Right lobe of liver (tissue), 6 donors: ENCODE measurements at places on chromosomes 1 and 21. TPM values are rescaled to one million over a fixed set of nuclear protein-coding genes. Genes with fewer than 3 reads are reported as not detected.

DNA sequence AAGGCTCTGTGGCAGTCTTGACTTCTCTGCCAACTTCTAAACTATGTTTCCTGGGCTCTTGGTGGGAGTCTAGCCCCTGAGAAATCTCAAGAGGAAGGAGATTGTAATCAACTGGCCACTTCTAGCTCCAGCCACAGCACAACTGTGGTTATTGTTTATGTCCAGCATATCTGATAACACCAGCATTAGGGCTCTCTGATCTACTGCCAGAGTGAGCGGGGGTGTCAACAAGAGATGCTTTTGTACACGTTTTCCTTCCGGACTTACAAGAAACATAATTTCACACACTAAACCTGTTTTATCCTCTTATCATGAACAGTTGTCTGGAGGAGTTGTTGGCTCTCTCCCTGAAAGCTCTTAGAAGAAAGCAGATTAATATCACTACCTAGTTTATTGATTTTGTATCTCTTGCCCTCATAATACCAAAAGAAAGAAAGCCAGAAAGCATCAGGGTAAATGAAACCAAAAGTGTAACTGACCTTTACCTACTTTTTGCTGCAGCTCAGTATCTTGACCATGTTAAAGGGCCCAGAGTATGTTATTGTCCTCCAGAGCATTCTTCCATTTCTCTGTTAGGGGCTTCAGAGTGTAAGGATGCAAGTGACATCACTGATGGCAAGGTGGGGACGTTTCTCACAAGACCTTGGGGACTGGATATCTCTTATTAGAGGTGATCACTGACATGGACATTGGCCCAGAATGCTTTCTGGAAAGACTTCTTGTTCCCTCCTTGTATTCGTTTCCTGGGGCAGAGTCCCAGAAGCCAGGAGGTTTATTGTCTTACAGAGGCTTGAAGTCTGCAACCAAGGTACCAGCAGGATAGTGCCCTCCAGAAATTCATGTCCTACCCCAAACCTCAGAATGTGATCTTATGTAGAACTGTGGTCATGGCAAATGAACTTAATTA lies 9.6 kb upstream of the SH2D1B start:
- no peaks in the 10 kb centered on the region for H3K36me3 ChIP-seq
- no peak for DNase-seq
- no peaks in the 10 kb centered on the region for H3K27me3 ChIP-seq
- no peaks in the 10 kb centered on the region for H3K4me1 ChIP-seq

- H3K4me1 ChIP-seq, result no peaks in the 10 kb centered on the region
- DNase-seq, result no peak
- no peak overlapping the region for H3K4me3 ChIP-seq
- no peak overlapping the region for H3K27ac ChIP-seq
Observed at GRCh38 chr1:197806718-197807117, 31.4 kb upstream of the DENND1B start.

DNA sequence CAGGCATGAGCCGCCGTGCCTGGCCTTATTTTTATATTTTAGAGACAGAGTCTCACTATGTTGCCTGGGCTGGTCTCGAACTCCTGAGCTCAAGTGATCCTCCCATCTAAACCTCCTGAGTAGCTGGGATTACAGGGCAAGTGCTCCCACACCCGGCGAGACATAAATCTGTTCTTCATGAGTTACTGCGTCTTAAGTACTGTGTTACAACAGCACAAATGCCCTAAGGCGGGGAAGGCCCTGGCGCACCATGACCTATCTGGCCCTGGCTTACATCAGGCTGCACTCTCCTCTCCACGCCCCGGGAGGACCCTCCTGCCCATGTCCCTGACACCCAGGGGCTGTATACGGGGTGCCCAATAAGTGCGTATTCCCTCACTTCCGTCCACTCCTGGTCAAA lies 4.3 kb downstream of the GPR153 start:
- H3K27me3 ChIP-seq, result no peaks in the 10 kb centered on the region
- no peaks in the 10 kb centered on the region for H3K36me3 ChIP-seq
- H3K4me3 ChIP-seq, result no peak overlapping the region
- peaks cover 12% of the 10 kb centered on the region for H3K4me1 ChIP-seq

GRCh38 chr1:73366734-73367413 lies 831.1 kb downstream of the LRRIQ3 start:
- no peaks in the 10 kb centered on the region for H3K4me1 ChIP-seq
- no peak overlapping the region for H3K4me3 ChIP-seq
- no peaks in the 10 kb centered on the region for H3K27me3 ChIP-seq
- no peak overlapping the region for H3K27ac ChIP-seq

GRCh38 chr1:207427832-207428585 lies 26.1 kb upstream of the CR2 start:
- H3K4me3 ChIP-seq, result no peak overlapping the region
- no peak for DNase-seq
- no peak overlapping the region for H3K27ac ChIP-seq
- H3K4me1 ChIP-seq, result no peaks in the 10 kb centered on the region

The MTARC2 gene
- 101 TPM for total RNA-seq

The KRTAP11-1 gene
- not detected for total RNA-seq

The PLD5 gene
- total RNA-seq, result not detected

The HLX gene
- total RNA-seq, result 10.3 TPM

DNA sequence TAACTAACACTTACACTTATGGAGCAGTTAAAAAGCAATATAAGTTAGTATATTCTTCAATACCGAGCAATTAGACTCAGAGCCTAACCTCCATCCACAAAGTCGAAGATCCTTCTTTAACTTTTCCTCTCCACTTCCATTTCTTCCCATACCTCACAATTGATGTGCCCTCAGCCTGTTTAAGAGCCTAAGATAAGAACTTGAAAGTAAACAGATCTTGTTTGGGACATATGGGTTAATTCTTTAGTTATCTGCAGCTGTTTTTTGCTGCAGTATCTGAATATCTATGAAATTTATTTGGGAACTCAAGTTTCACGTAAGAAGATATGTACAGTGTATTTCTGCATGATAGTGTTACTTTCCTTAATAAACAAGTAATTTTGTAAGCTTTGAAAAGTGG lies 51.5 kb downstream of the MIGA1 start:
- H3K27me3 ChIP-seq, result no peaks in the 10 kb centered on the region
- H3K4me1 ChIP-seq, result peaks cover 9% of the 10 kb centered on the region
- no peak overlapping the region for H3K27ac ChIP-seq
- peaks cover 4% of the 10 kb centered on the region for H3K36me3 ChIP-seq

DNA sequence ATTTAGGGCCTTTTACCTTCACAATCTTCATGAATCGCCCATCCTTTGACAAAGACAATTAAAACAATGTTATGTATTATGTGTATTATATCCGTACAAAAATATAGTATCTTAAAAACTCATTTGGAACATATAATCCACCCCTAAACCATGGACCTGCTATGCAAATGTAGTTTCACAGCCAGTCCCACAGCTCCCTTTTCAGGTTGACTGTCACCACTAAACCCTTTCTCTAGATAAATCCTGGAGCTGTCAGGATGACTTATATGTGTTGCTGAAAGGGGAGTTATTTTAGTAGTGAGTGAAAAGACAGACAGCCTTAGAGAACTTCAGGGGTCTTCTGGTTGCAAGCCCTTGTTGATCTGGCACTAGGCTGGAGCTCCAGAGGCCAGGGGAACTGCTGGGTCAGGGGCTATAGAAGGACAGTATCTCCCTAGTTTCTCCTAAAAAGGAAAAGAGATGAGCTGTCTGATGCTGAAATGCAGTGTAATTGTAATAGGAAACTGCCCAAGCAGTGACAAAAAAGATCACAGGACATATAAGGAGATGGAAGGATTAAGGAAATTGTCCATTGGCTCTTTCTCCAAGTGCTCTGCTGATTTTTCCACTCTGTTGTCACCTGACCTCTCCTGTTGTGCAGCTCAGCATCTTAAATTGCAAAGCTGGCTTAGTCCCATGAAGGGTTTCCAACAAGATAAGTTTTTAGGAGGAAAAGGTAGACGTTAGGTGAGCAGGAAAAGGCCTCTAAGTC lies 127.7 kb downstream of the S1PR1 start:
- no peak overlapping the region for H3K4me3 ChIP-seq
- H3K36me3 ChIP-seq, result no peaks in the 10 kb centered on the region
- H3K27me3 ChIP-seq, result no peaks in the 10 kb centered on the region
- no peaks in the 10 kb centered on the region for H3K4me1 ChIP-seq
- no peak overlapping the region for H3K27ac ChIP-seq

DNA sequence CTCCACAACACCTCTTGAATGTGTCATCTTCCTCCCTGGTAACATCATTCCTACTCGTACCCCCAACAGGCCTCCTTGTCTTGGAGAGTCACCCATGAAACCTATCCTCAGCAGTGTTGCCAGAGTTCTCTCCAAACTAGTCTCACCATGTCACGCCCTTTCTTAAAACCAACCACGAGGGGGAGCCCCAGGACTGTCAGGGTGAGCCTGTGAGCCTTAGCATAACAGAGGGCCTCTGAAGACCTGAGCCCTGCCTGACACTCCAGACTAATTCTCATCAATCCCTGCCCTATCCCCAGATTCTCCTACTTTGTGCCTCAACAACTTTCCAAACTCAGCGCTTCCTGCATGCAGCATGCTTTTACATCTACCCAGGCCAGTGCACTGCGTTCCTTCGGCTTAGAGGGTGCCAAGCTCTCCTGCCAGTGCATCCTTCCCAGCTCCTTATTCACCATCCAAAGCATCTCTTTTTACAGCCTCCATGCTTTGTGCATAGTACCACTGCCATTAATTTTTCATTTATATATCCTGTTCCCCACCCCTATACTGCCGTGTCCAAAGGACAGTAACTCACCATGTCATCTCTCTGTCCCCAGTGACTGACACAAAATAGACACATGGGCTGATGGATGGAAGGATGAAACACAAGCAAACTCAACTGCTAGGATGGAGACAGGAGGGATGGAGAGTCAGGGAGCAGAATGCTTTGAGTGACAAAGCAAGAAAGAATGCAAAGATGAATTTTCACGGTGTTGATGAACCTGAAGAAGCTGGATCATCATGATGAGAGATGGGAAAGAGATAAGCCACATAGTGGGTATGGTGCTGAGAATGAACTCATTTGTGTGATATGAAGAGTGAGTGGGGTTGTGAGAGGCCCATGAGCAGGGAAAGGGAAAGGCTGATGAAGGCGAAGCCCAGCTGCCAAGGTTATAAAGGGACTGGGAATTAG lies 34.0 kb downstream of the ZNF697 start:
- H3K36me3 ChIP-seq, result no peaks in the 10 kb centered on the region
- no peak overlapping the region for H3K27ac ChIP-seq
- no peaks in the 10 kb centered on the region for H3K4me1 ChIP-seq
- H3K4me3 ChIP-seq, result no peak overlapping the region
- H3K27me3 ChIP-seq, result no peaks in the 10 kb centered on the region

GRCh38 chr1:26404641-26405040 lies 6.0 kb upstream of the LIN28A start:
- no peak for DNase-seq
- H3K36me3 ChIP-seq, result no peaks in the 10 kb centered on the region
- no peak overlapping the region for H3K4me3 ChIP-seq
- H3K27ac ChIP-seq, result no peak overlapping the region

- H3K4me1 ChIP-seq, result peaks cover 31% of the 10 kb centered on the region
- H3K27ac ChIP-seq, result peak overlapping the region; percentile 98
- no peaks in the 10 kb centered on the region for H3K36me3 ChIP-seq
- no peaks in the 10 kb centered on the region for H3K27me3 ChIP-seq
- no peak overlapping the region for H3K4me3 ChIP-seq
- no peak for DNase-seq
Observed at GRCh38 chr1:211910913-211911485, 80.4 kb upstream of the LPGAT1 start.

GRCh38 chr1:64472805-64473204 lies 2.9 kb downstream of the CACHD1 start:
- no peak overlapping the region for H3K27ac ChIP-seq
- H3K4me3 ChIP-seq, result no peak overlapping the region
- H3K4me1 ChIP-seq, result peaks cover 26% of the 10 kb centered on the region
- DNase-seq, result no peak

The GOLT1A gene
- total RNA-seq, result 61.0 TPM

- peak overlapping the region; percentile 7 for H3K27ac ChIP-seq
- peaks cover 38% of the 10 kb centered on the region for H3K4me1 ChIP-seq
- no peak overlapping the region for H3K4me3 ChIP-seq
- peaks cover 5% of the 10 kb centered on the region for H3K36me3 ChIP-seq
- no peaks in the 10 kb centered on the region for H3K27me3 ChIP-seq
- DNase-seq, result no peak
Observed at GRCh38 chr1:19468397-19468956, 16.9 kb downstream of the CAPZB start.

DNA sequence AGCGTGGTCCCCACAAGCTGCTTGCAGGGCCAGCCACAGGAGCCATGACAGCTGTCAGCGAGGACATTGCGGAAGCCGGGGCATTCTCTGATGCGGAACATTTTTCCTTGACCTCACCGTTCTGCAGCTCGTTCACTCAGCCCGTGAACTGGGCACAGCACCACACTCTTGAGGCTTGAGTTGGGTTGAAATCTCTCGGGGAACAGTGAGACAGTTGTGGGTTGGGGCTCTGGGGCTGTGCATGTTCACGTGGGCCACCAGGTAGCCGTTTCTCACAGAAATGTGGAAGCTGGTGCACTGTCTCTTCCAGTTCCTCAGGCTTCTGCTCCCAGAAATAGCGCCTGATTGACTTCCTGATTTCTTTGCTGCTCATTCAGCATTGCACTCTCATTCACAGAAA lies 69.8 kb downstream of the SPSB1 start:
- H3K4me1 ChIP-seq, result no peaks in the 10 kb centered on the region
- peaks cover 12% of the 10 kb centered on the region for H3K36me3 ChIP-seq
- DNase-seq, result no peak
- H3K27ac ChIP-seq, result no peak overlapping the region
- H3K4me3 ChIP-seq, result no peak overlapping the region

DNA sequence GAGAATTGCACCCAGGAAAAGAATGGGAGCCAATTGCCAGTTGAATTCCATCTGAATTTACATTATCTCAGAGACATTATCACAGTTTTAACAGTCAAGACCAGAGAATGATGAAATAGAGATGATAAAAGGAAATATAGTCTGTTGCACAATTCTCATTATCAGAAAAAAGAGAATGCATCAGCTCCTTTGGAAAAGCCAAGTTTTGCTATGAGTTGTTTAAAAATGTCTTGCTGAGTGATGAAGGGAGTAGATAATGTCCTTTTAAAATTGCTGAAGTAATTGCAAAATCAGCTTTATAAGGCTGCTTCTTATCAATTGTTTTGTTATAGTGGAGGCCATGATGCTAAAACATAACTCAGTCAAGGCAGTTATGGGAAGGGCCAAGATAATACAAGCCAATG lies 37.9 kb upstream of the EEIG2 start:
- no peaks in the 10 kb centered on the region for H3K36me3 ChIP-seq
- H3K4me3 ChIP-seq, result no peak overlapping the region
- DNase-seq, result no peak
- H3K4me1 ChIP-seq, result no peaks in the 10 kb centered on the region

GRCh38 chr1:11701551-11701961 lies 10.0 kb downstream of the DRAXIN start:
- no peak overlapping the region for H3K4me3 ChIP-seq
- no peaks in the 10 kb centered on the region for H3K4me1 ChIP-seq
- H3K36me3 ChIP-seq, result no peaks in the 10 kb centered on the region
- no peaks in the 10 kb centered on the region for H3K27me3 ChIP-seq
